ENCODE measurements at places on chromosomes 7 and 10.
A peak's percentile ranks its signal among the peaks of the same experiment; 100 is the strongest.

DNA sequence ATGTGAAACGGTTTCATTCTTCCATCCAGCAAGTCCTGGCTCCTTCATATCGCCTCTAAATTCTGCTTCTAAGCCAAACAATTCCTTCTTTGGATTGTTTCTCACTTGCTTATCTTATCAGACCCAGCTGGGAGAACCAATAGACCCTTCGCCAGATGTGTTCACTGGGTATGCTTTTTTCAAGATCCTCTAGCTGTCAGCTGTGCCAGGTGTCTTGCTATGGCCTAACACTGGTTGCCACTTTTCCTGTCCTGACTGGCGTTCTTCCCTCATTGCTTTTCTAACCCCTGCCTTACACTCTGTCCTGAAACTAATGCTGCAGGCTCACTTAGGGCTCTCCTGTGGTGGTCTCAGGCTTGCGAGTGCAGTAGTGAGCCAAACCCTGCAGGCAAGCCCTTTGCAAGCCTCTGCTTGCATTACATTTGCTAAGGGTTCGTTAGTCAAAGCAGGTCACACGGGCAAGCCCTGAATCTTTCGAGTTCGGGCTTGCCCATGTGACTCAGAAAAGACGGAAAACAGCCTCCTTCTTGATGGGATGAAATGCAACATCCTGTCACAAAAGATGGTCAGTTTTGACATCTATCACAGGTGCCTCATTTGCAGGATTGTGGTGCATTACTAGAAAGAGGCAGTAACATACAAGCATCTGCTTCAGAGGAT, 92.8 kb downstream of the VWC2 start:
- no peak for DNase-seq

DNA sequence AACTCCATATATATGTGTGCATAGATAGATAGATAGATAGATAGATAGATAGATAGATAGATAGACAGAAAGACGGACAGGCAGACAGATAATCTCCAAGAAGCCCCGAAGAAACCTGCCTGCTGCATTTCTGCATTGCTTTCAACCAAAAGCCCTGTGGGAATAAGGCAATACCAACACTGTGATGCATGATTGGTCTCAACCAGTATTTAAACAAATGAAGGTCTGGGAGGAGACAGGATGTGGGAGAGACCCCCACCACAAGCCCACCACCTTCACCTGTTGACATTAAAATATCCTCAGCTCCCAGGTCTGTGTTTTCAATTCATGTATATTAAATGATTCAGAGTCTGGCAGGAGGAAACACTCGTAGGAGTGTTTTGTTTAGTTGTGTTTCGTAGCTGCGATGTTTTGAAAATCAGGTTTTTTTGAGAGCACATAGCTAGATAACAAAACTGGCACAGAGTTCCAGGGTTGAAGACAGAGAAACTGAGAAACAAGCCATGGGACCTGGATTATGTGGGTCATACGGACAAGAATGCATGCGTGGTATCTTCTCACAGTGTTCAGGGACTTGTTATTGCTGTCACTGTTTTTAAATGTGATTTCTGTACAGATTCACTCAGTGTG, 200.7 kb upstream of the AHR start:
- no peak for DNase-seq

DNA sequence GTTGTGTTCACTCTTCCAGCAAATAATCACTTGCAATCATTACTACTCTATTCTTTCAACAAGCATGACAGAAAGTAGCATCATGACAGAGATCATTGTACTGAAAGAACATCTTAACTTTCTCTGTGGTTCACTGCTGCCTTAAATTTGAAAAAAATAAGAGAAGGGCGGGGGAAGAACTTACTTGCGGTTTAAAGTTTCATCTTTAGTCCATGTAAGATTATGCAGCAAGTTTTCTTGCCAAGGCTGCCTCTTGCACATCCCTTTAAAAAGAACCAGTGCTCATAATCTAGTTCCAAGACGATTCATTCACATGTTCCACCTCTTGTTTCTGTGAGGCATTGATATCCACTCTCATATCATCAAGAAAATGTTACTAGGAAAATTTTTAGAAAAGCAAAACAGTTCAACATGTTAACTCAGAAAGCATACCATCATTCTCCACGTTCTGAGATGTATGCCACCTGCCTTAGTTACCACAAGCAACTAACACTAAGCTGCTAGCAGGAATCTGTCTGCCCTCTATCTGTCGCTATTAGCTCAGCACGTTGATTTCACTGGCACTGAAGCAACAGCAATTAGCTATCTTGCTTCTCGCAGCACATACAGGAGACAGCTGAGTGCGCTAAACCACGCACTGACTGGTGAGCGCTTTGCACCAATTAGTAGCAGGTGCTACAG, at the start of gene PCDH15:
Gene PCDH15 (minus strand): TSS at position 491 of the 681 bp plus-strand sequence. CDS start 136,969 bp downstream, outside the sequence.
- DNase-seq = no peak

DNA sequence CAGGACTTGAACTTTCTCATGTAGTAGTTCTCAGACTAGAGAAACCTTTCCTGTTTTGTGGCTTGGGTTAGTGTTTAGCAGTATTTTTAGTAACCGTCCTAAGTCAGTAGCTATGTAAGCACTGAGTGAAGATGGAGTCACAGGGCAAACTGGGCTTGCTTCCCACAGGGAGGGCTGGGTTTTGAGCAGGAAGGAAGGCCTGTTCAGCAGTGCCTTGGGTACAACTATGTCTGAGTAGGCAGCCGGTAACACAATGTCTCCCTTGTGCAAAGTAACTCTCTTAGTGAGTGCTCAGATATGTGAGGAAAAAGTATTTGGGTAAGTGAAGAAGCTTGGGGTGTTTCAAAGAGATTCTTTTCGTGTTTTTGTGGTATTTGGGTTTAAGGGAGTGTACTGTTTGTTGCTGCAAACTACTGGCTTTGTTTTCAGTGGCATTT, 96.4 kb downstream of the CCSER2 start:
- no peak for DNase-seq

- DNase-seq = no peak
These were observed 33.0 kb downstream of the RALA start for GRCh38 chr7:39656415-39656814.

GRCh38 chr10:47333532-47333931, 11.3 kb downstream of the GDF2 start:
- DNase-seq = no peak

- peak; percentile 15 for DNase-seq
These were observed 221.0 kb downstream of the PHTF2 start for GRCh38 chr7:78019447-78020135.

DNA sequence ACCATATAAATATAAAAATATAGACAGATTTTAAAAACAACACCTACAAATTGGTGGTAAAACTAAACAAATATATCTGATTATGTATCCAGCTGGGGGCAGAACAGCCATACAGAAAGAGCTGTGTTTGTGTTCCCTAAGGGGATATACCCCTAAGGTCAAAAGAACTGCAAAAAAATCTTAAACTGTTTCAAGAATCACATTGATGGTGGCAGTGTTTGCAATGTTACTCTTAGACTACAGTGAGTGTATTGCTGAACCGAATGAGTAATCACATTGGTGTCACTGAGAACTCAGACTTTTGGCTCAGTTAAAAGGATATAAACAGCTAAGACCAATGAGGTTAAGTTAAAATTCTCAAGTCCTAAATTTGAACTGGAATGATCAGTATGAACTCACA, 27.1 kb upstream of the PTPRN2 start:
- no peak for DNase-seq

- DNase-seq = no peak
These were observed 64.7 kb downstream of the DIP2C start for GRCh38 chr10:624605-625332.

GRCh38 chr7:131517218-131517923, 39.1 kb downstream of the PODXL start:
- no peak for DNase-seq

DNA sequence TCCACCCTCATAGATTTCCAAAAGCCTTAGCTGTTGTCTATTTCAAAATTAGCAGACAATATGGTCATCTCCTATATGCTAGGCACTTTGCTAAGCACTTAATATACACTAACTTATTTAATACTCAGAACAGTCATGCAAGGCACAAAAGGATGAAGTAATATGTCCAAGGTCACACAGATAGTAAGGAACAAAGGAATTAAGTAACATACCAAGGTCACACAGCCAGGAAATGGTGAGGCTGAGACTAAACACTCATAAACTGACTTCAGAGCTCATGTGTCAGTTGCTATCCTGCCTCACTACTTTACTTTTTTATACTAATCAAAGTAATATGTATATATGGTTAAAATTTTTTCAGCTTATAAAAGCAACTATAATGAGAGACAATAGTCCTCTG, 23.6 kb upstream of the HIBADH start:
- DNase-seq = no peak

DNA sequence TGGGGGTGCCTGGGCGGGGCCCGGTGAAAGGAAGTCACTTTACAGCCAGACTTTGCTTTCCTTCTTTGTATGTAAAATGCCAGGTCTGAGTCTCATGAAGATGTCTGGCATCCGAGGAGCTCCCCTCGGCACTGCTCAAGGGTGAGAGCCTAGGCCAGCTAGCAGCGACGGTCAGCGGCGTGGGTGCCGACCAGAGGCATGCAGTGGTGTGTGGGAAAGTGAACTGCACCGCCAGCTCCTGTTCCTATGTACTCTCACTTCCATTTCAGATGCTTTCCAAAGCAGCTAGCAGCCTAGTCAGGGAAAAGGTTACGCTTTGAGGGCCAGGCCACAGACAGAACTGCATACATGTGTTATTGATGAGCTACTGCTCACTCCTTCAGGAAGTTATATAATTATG, 172.8 kb downstream of the ZMYND11 start:
- no peak for DNase-seq

GRCh38 chr10:92239600-92240288, 51.1 kb downstream of the CPEB3 start:
- DNase-seq = no peak

DNA sequence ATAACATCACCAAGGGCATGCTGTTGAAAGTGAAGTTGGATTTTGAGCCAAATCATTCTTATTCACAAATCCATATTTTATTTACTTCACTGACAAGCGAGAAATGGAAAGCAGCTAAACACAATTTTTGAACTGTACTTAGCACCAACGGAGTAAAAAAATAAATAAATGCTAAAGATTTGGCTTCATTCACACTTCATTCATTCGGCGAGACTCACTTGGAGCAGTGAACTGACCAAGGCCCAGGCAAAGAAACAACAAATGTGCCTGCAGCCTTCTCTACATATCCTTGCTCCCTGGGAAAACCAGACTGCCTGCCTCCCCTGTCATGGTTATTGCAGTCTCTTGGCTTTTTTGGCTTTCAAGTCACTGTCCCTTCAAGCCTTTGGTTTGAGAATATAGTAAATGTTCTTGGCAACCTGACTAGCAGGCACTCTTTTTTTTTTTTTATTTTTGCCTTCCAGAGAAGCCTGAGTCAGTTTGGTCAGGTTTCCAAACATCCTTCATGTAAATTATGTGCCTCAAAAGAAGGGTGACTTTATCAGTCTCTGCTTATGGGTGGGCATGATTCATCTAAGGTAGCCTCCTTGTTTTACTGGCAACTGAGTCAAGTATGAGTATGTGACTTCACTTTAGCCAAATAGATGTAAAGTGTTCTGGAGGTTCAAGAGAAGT, 177.6 kb upstream of the MEOX2 start:
- DNase-seq = no peak

- no peak for DNase-seq
These were observed 923 bp downstream of the TNPO3 start for GRCh38 chr7:129053938-129054437.

GRCh38 chr7:98307971-98308466, 26.5 kb downstream of the BRI3 start:
- no peak for DNase-seq

- no peak for DNase-seq
These were observed 19.6 kb upstream of the SEPTIN7 start for GRCh38 chr7:35781200-35781701.

DNA sequence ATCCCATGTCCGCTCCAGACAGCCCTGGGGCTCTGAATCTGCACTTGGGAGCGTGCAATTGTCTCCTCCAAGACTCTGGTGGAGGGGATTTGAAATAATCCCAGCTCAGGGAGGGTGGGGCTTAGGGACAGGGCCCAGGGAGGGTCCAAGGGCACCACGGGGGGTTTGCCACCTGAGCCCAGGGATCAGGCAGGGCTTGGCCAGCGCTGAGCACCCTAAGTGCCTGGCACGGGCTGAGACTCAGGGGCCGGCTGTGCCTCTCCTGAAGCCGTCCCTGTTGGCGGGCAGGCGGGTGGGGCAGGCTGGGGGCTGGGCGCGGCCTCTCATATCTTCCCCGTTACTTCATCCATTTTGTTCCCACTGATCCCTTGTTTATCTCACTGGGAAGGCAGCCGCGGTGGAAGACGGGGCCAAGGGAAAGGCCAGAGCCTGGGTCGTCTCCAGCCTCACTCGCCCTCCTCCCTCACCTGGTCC, 41.8 kb upstream of the ELN start:
- DNase-seq = no peak

- no peak for DNase-seq
These were observed 53.0 kb upstream of the HABP2 start for GRCh38 chr10:113499806-113500205.
